GM12878 (cell line): ENCODE measurements at places on chromosomes 4 and X. TPM values are rescaled to one million over a fixed set of nuclear protein-coding genes. Genes with fewer than 3 reads are reported as not detected.

- no peak overlapping the region for H3K27ac ChIP-seq
- no peak overlapping the region; the same call in 1 of the 2 replicates for H3K4me3 ChIP-seq
- H3K36me3 ChIP-seq, result no peaks in the 10 kb centered on the region
These were observed 103.3 kb upstream of the TLR3 start for GRCh38 chr4:185965426-185966384.

- peak within 1 kb of the TSS; percentile 79 for H3K27ac ChIP-seq
- H3K36me3 ChIP-seq, result peaks cover 7% of the 10 kb centered on the region
- no peaks in the 10 kb centered on the region for H3K4me1 ChIP-seq
- H3K27me3 ChIP-seq, result no peaks in the 10 kb centered on the region
- H3K4me3 ChIP-seq, result peak within 1 kb of the TSS; percentile 68; the same call in 1 of the 2 replicates
These were observed at the start of gene USP11 for GRCh38 chrX:47232803-47233332. TSS of gene USP11 (plus strand) at chrX:47233009. CDS start at chrX:47233044, 35 bp downstream.

- no peaks in the 10 kb centered on the region for H3K4me1 ChIP-seq
- DNase-seq, result no peak
- no peaks in the 10 kb centered on the region for H3K27me3 ChIP-seq
- no peak overlapping the region for H3K4me3 ChIP-seq
- no peak overlapping the region for H3K27ac ChIP-seq
These were observed 15.0 kb upstream of the HPGDS start for GRCh38 chr4:94357624-94358023.

- H3K27me3 ChIP-seq, result peaks cover 2% of the 10 kb centered on the region; the same call in 1 of the 2 replicates
- H3K36me3 ChIP-seq, result no peaks in the 10 kb centered on the region
- DNase-seq, result peak; percentile 71
- H3K27ac ChIP-seq, result peak within 1 kb of the TSS; percentile 6; the same call in 1 of the 2 replicates
These were observed at the start of gene USP53 for GRCh38 chr4:119212234-119212963. TSS of gene USP53 (plus strand) at chr4:119212713. CDS start at chr4:119239760, 27,047 bp downstream.

DNA sequence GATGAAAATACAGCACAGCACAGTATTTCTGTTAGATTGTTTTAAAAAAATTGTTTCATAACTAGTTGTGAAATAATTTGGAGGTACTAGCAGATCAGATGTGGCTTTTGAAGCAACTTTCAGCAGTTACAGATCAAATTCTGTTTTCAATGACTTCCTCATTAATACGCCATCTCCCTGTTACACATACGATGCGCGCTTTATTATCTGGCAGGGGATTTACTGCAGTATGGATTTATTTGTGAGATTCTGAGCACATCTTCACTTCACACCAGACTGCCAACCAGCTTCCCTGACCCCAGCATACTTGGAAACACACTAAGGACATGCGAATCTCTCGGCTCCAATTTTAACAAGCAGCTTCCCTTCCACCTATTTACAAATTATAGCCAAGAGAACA, 235.5 kb upstream of the DIAPH2 start:
- no peak for DNase-seq
- no peak overlapping the region for H3K27ac ChIP-seq
- no peaks in the 10 kb centered on the region for H3K4me1 ChIP-seq
- no peak overlapping the region for H3K4me3 ChIP-seq
- H3K27me3 ChIP-seq, result no peaks in the 10 kb centered on the region
- H3K36me3 ChIP-seq, result no peaks in the 10 kb centered on the region

- no peaks in the 10 kb centered on the region for H3K27me3 ChIP-seq
- H3K27ac ChIP-seq, result no peak overlapping the region
- H3K4me1 ChIP-seq, result no peaks in the 10 kb centered on the region
- H3K4me3 ChIP-seq, result no peak overlapping the region
- no peaks in the 10 kb centered on the region for H3K36me3 ChIP-seq
These were observed 10.6 kb downstream of the HGFAC start for GRCh38 chr4:3452376-3452775.

DNA sequence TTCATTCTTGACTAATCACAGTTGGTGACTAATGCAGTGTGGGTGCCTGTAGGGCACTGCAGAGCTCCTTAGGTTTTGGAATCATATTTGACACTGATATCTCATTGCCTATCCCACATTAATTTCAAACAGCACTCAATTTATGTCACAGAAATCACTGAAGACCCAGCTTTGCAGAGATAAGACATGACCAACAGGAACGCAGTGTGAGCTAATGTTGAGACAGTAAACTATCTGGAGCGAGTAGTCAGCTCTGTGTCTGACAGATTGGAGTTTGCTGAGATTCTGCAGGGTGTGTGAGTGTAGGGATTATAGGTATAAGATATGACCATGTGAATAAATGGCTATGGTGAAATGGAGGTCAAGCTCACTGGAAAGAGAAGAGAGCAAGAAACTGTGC, 1586.1 kb upstream of the AGA start:
- no peaks in the 10 kb centered on the region for H3K27me3 ChIP-seq
- no peaks in the 10 kb centered on the region for H3K4me1 ChIP-seq
- no peak overlapping the region for H3K4me3 ChIP-seq

- no peaks in the 10 kb centered on the region for H3K36me3 ChIP-seq
- no peak overlapping the region for H3K4me3 ChIP-seq
- H3K27ac ChIP-seq, result no peak overlapping the region
- no peak for DNase-seq
These were observed 262.6 kb downstream of the CENPC start for GRCh38 chr4:67282749-67283148.

DNA sequence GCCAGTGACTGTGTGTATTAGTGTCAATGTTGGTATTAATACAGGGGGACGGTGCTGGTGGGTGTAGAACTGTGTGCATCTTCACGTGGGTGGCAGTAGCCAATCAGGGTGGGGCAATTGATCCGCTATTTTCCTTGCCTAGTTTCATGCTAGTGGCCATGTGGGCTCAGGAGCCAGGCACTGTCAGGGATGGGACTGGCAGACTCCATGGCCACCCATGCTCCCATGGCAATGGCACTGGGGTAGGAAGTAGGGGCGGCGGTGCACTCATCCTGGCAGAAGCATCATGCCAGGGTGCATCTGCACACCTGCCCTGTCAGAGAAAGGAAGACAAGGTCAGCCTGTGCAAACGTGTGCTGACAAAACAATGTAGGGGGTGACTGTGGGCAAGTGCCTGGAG, 122.1 kb upstream of the MAGEC2 start:
- DNase-seq, result no peak
- H3K27ac ChIP-seq, result no peak overlapping the region
- no peaks in the 10 kb centered on the region for H3K27me3 ChIP-seq

GRCh38 chr4:15888515-15888914, 50.0 kb downstream of the FGFBP1 start:
- no peak overlapping the region for H3K27ac ChIP-seq
- H3K36me3 ChIP-seq, result no peaks in the 10 kb centered on the region
- H3K27me3 ChIP-seq, result no peaks in the 10 kb centered on the region

GRCh38 chrX:22974616-22975015, 25.1 kb upstream of the DDX53 start:
- DNase-seq, result no peak
- no peak overlapping the region for H3K27ac ChIP-seq
- no peaks in the 10 kb centered on the region for H3K4me1 ChIP-seq
- no peaks in the 10 kb centered on the region for H3K36me3 ChIP-seq
- no peaks in the 10 kb centered on the region for H3K27me3 ChIP-seq
- no peak overlapping the region for H3K4me3 ChIP-seq

DNA sequence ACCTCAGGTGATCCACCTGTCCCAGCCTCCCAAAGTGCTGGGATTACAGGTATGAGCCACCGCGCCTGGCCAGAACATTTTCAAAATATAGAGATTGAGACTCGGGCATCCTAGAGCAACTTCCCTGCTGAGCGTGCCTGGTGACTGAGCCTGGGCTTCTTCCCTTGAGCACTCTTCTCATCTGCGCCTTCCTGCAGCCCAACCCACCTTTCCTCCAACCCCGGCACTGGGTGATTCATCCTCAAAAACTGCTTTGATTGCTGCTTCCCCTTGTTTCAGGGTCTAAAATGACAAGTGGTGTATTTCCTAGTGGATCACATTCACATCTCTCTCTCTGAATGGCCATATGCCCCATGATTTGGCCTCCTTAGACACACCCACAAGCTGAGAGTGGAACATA, 37.8 kb downstream of the PHKA2 start:
- H3K4me3 ChIP-seq, result no peak overlapping the region
- H3K4me1 ChIP-seq, result no peaks in the 10 kb centered on the region
- DNase-seq, result no peak
- no peaks in the 10 kb centered on the region; the same call in 1 of the 2 replicates for H3K36me3 ChIP-seq

DNA sequence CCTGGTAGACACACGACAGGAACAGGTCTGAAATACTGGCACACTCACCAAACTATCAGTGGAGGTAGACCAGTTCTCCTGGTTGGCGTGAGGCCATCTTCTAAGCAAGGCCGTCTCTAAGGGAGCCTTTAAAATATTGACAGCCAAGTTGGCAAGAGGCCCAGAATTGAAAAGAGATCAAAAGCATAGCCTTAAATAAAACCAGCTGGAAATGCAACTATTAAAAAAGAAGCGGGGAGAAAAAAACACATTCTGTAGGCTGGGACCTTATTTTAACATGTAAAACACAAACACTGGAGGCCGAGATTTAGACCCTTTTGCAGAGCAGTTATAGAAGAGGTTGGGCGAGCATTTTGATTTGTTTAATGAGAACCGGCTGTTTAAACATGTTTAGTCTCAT, 233.0 kb upstream of the CLNK start:
- no peaks in the 10 kb centered on the region for H3K27me3 ChIP-seq
- H3K27ac ChIP-seq, result no peak overlapping the region
- no peaks in the 10 kb centered on the region for H3K36me3 ChIP-seq
- DNase-seq, result no peak
- no peaks in the 10 kb centered on the region for H3K4me1 ChIP-seq

DNA sequence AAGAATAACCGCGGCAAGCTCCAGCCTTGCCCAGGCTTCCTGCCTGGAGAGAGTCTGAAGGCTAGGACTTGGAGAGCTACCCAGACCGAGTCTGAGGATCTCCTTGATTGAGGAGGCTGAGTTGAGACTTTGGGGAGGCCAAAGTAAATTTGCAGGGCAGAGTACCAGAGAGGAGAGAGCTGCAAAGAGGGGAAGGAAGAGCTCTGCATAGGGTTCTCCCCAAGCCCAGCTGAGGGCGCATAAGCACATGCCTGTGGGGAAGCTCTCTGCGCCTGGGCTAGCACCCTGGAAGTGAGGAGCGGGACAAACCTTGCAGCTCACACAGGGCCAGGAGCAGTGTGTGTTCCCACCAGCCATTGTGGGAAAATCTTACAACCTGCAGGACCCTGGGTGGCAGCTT, 56.1 kb downstream of the FAM193A start:
- no peak overlapping the region for H3K27ac ChIP-seq
- peaks cover 4% of the 10 kb centered on the region for H3K36me3 ChIP-seq
- H3K4me1 ChIP-seq, result peaks cover 50% of the 10 kb centered on the region
- no peak overlapping the region for H3K4me3 ChIP-seq
- H3K27me3 ChIP-seq, result no peaks in the 10 kb centered on the region

- H3K4me3 ChIP-seq, result no peak overlapping the region
- no peaks in the 10 kb centered on the region for H3K36me3 ChIP-seq
- no peaks in the 10 kb centered on the region for H3K4me1 ChIP-seq
- H3K27me3 ChIP-seq, result no peaks in the 10 kb centered on the region
These were observed 5.3 kb upstream of the SUPT20HL1 start for GRCh38 chrX:24355095-24355494.

- no peak for DNase-seq
- no peaks in the 10 kb centered on the region for H3K27me3 ChIP-seq
- H3K4me1 ChIP-seq, result peaks cover 26% of the 10 kb centered on the region
- H3K27ac ChIP-seq, result no peak overlapping the region
These were observed 102.1 kb downstream of the ANXA3 start for GRCh38 chr4:78653655-78654054.

DNA sequence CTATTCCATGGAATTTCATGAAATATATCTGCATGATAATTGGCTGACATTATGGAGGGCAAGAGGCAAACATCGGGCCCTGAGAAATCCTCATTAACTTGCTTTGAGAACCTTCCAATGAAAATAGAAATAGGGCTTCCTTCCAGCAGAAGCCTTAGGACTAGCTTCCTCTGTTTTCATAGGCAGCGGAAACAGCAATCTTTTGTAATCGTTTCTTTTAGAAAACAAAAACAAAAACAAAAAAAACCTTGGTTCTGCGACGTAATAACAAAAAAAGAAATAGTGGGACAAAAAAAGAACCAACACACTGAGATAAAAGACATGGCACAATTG, 62.9 kb downstream of the GEMIN8 start:
- no peak overlapping the region for H3K27ac ChIP-seq
- no peak overlapping the region for H3K4me3 ChIP-seq
- H3K4me1 ChIP-seq, result no peaks in the 10 kb centered on the region
- H3K27me3 ChIP-seq, result no peaks in the 10 kb centered on the region

DNA sequence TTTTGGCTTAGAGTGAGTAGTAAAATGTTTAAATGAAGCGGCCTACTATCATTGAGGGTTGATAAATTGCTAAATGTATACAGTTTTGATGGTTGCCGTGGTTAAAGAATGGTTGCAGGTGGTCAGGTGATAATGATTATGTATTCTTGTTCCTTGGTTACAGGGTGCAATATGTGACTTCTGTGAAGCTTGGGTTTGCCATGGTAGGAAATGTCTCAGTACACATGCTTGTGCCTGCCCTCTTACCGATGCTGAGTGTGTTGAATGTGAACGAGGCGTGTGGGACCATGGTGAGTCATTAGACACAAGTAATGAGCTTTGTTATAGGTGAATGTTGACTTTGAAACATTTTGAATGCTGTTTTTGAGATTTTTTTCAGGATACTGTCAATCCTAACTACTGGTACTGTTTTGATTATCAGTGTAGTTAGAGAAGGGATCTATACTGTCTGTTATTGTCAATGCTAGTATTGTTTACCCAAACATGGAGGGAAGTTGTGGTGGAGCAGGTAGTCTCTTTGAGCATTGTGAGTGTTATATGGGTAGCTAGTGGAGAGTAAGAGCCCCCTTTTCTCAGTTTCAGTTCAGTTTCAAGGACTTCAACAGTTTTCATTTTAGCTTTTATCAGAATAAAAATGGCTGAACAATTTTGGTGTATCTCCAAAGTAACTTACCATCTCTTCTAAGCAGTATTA, 8.9 kb downstream of the ZNF330 start:
- H3K4me1 ChIP-seq, result peaks cover 5% of the 10 kb centered on the region
- no peak for DNase-seq
- no peak overlapping the region for H3K4me3 ChIP-seq
- peaks cover 32% of the 10 kb centered on the region for H3K36me3 ChIP-seq
- H3K27ac ChIP-seq, result no peak overlapping the region
- H3K27me3 ChIP-seq, result no peaks in the 10 kb centered on the region

GRCh38 chr4:122481766-122482405, 25.4 kb upstream of the IL2 start:
- no peak overlapping the region for H3K4me3 ChIP-seq
- no peaks in the 10 kb centered on the region for H3K4me1 ChIP-seq
- no peak for DNase-seq
- no peaks in the 10 kb centered on the region for H3K36me3 ChIP-seq
- H3K27ac ChIP-seq, result no peak overlapping the region

GRCh38 chr4:154349829-154350228, 141.8 kb downstream of the DCHS2 start:
- H3K36me3 ChIP-seq, result no peaks in the 10 kb centered on the region
- H3K27ac ChIP-seq, result no peak overlapping the region
- no peak for DNase-seq
- H3K4me3 ChIP-seq, result no peak overlapping the region
- no peaks in the 10 kb centered on the region for H3K27me3 ChIP-seq

- no peaks in the 10 kb centered on the region for H3K4me1 ChIP-seq
- no peak overlapping the region for H3K4me3 ChIP-seq
- H3K27ac ChIP-seq, result no peak overlapping the region
- no peaks in the 10 kb centered on the region for H3K27me3 ChIP-seq
- no peak for DNase-seq
- no peaks in the 10 kb centered on the region for H3K36me3 ChIP-seq
These were observed 632.0 kb downstream of the IQCM start for GRCh38 chr4:149183638-149184037.

Gene ALPK1
- total RNA-seq, result 27.6 and 28.5 TPM in 2 replicates

Gene TEC
- total RNA-seq, result 19.0 and 20.2 TPM in 2 replicates

Gene PAK3
- 0.10 and 0.29 TPM in 2 replicates for total RNA-seq

Gene HSD17B13
- total RNA-seq, result not detected in 2 replicates

Gene XAGE2
- total RNA-seq, result not detected in 2 replicates

Gene SSX2B
- not detected in 2 replicates for total RNA-seq

Gene CLDN2
- not detected in 2 replicates for total RNA-seq

Gene RASGEF1B
- total RNA-seq, result 0.15 and 0.19 TPM in 2 replicates

Gene FGG
- total RNA-seq, result 1.8 and 1.9 TPM in 2 replicates

Gene RHOXF2
- 0.08 TPM in 1 of 2 replicates, not detected in the other for total RNA-seq

Gene HS3ST1
- 0.18 and 0.80 TPM in 2 replicates for total RNA-seq

Gene GPRIN3
- total RNA-seq, result 0.03 and 0.05 TPM in 2 replicates
